ENCODE measurements at places on chromosomes 2 and 18.

DNA sequence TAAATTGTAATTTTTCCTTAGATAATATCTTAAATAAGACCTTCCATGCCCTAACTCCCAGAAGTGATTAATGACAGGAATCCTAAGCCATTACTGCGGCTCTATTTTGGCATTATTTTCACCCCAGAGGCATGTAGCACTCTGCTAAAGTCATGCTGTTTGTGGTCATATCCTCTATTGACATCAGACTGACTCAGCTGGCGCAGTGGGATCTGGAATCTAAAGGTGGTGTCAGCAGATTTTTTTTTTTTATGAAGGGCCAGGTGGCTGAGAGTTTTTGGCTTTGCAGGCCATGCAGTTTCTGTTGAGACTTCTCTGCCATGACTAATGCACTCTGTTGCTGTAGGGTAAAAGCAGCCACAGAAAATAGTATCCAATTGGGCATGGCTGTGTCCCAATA is 64.1 kb upstream of the ACVR1C start:
- no peak for DNase-seq

DNA sequence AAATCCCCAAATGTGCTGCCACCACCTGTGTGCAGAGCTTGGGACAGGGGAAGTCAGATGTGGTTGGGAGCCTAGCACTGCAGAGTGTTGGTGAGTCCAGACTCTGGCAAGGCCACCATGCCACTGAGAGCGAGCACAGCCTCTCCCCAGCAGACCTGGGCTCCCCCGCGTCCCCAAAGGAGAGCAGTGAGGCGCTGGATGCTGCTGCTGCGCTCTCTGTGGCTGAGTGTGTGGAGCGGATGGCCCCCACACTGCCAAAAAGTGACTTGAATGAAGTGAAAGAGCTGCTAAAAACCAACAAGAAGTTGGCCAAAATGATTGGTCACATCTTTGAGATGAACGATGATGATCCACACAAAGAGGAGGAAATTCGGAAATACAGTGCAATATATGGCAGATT is 10.7 kb downstream of the NAB1 start:
- no peak for DNase-seq

DNA sequence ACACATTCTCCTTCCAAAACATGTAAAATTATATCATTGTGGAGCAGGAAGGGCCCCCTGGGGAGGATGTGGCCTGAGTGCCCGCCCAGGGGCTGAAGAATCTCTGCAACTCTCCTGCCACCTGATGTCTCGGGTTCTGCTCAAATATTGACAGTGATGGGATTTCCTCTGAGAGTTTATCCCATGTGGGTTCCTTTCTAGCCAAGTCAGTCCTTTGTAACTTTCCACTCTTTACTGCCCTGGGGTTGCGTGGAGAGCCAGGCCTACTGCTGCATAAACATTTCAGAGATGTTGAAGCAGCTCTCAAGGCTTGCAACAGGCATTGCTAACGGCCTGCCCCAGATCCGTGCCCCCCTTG is 4.0 kb upstream of the RAB17 start:
- no peak for DNase-seq

DNA sequence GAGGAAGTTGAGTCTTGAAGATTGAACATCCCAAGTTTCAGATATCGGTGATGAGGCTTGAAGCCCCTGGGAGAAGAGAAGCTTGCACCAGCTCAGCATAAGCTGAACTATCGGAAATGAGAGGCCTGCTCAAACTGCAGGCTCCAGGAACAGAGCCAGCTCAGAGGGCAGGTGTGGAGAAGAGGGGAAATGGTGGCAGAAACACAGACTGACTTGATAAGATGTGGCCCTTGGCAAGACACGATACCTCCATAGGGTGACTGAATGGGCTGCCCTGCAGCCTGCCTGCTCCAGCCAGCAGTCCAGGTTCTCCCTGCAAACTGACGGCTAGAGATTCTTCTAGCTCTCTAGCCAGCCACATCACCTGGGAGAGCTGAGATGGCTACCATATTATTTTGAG is 86.6 kb downstream of the MYT1L start:
- DNase-seq, result no peak

DNA sequence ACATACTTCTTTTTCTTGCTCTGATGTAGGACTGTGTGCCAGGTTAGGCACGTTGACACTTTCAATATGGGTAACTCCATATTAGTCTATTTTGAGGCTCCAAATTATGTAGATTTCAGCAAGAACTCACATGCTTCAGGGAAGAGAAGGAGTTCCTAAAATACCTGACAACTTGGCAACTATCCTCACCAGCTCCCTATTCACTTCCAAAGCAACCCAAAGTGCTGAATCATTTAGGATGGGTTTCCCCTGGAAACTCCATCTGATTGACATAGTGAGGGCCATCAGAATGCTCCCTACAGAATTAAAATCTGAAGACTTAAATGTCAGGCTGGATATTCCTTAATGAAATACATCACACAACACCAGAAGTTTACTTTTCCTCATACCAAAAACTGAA is 32.5 kb upstream of the NFU1 start:
- DNase-seq, result no peak

GRCh38 chr2:15626967-15627366 is 35.3 kb downstream of the DDX1 start:
- no peak for DNase-seq

GRCh38 chr2:6835467-6835866 is 30.2 kb downstream of the CMPK2 start:
- no peak for DNase-seq

DNA sequence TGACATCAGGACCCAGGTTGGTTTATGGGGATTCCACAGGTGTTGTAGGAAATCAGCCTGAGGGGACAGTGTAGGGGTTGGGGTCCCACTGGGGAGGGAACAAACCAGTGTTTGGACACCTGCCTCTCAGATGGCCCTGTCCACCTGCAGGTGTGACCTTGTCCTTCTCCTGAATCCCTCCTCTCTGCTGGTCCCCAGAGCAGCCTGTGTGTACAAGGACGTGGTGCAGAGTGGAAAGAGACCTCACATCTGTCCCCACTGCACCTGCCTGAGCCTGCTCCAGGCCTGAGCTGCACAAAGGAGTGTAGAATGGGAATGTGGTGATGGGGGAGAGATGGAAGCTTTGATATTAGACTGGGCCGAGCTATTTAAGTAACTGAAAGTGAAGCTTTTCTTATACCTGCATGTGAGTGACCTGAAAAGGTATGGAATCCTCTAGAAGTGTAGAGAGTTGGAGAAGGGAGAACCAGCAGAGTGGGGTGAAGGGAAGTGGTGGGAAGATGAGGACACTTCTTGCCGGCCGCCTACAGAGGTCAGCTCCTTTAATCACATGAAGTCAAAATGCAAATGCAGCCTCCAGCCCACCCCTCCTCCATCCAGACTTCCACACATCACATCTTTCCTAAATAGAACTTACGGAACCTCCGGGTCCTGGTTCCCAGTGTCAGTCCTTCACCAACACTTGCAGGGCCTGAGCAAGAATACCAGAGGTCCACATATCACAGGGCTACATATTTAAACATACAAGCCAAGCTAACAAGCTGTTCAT is 89.3 kb upstream of the SMAD2 start:
- DNase-seq, result peak; percentile 30

GRCh38 chr2:38740851-38741731 is 10.1 kb downstream of the SRSF7 start:
- DNase-seq, result no peak

GRCh38 chr2:95323347-95324155 is 26.4 kb downstream of the KCNIP3 start:
- DNase-seq, result peak; percentile 79

DNA sequence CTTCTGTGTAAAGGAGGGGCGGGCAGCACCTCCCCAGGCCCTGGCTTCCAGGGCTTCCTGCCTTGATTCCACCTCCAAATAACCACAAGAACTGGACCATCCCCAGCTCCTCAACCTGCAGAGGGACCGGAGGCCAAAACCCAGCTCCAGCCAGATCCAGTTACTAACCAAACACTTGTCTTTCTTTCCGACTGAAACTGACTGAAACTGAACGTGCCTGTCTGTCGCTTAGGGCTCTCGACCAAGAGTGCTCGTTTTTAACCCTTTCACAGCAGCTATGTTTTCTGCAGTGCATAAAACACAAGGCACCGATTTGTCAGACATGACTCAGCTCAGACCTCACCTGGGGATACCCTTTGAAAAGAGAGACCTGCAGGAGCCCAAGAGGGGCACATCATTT is 249.9 kb upstream of the SIX2 start:
- no peak for DNase-seq

DNA sequence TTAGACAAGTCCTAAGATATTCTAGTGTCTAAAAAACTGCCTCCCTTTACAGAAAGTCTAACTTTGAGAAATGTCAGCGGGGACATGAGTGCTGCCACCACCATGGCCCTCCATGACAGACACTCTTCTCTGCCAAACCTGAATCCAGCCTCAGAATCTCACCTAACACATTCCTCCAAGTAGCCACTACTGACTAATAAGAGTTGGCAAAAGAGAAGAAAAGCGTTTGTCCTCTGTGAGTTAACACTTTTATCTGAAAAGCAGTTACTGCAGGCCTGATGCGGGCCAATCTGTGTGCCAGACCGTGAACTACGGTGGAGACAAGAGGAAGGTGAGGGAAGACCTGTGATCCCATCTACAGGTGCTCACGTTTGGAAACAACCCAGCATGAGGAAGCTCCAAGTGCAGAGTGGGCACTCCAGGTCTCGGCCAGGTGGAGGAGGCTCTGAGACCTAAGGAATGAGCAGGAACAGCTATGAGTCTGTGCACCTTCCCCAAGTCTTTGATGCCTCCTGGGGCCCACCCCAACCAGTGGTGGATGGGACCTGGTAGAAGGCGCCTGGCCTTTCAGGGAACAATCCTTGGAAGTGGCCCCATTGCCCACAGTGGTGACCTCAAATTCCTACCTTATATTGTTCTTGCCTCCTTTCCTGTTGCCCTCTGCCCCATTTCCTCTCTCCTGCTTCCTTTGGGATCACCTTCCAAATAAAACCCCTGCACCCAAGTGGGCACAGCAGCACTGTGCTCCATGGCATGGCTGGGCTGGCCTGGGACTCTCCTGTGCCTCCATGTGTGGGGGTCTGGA is 91.6 kb downstream of the BIN1 start:
- no peak for DNase-seq

DNA sequence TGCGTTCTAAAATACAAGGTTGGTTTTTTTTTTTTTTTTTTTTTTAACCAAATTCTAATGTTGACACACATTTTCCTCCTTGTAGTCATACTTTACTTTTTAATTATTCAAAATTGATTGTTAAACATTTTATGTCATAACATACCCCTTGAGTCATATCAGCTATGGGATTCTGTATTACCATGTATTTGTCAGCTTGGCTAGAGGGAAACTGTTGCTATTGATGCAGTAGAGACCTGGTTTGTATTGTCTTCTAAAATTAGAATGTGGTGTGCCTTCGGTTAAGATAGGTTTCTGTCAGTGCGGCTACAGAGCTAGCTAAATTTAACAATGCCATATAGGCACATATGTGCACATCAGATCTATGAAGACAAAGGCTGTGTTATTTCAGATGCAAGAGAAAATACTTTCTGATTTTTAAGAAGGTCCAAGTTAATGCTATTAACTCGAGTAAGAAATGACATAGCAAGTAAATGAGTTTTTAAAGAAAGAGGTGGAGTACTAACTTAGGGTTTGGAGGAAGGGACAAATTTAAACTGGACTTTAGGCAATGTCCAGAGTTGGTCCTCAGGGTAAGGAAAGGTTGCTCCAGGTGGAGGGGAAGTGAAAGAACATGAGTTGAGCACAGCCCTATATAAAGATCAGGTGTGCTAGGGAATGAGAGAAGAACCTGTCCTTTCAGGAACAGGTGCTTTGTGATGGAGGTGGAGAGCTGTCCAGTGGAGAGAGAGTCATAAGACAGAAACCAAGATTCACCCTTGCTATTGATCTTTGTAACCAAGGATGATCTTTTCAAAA is 152.3 kb downstream of the PRPF40A start:
- DNase-seq, result no peak

DNA sequence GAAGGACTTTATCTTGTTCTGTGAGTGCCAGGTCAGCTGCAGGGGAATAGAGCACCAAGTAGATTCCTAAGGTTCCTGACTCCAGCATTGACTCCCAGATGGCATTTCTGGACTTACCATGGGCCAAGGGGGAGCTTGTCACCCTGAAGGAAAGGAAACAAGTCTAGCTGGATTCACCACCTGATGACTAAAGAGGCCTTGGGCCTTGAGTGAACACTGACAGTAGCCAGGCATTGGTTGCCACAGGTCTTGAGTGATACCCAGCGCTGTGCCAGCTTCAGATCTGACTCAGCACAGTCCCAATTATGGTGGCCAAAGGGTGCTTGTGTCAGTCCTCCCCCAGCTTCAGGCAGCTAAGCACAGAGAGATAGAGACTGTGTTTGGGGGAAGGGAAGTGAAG is 40.1 kb upstream of the CAPN13 start:
- no peak for DNase-seq

GRCh38 chr2:120912101-120912985 is 176.7 kb downstream of the GLI2 start:
- no peak for DNase-seq

DNA sequence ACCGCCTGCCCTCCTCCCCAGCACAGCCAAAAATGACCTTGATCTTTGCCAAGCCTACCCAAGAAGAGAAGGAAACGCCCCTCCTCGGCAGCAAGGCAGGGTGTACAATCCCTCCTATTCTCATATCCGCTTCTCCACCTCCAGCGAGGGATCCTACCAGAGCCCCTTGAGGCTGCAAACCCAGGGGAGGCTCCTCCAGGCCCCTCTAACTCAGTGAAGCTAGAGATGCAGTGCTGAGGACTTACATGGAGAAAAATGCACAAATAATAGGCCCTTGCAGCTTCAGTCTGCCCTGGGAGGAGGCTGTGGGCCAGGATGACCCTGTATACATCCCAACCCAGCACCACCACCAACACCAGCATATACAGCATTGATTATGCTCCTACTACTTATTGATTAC is 46.9 kb upstream of the POMC start:
- DNase-seq, result peak; percentile 55

GRCh38 chr2:154386186-154386585 is 312.3 kb upstream of the KCNJ3 start:
- no peak for DNase-seq

DNA sequence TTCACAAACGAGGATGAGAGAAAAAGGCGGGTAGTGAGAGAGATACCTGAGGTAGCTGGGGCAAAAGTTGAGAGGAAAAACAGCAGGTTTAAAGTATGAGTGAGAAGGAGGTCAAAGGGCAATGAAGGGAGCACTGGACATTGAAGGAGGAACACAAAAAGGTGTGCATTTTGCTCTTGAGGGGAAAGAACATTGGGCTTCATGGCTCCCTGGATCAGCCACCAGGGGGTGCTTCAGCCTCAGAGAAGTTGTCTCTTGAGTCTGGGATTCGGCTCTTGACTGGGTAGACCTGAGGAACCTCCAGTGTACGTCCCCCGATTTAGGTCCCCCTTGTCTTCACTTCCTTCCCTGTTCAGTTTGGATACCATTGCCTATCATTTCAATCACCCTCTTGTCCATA is 128.5 kb downstream of the RAPGEF4 start:
- peak; percentile 90 for DNase-seq

GRCh38 chr2:239230318-239231052 is 170.3 kb downstream of the HDAC4 start:
- no peak for DNase-seq

GRCh38 chr2:11572996-11573395 is 39.2 kb downstream of the GREB1 start:
- no peak for DNase-seq

GRCh38 chr2:52074130-52074719 is 1042.3 kb upstream of the NRXN1 start:
- no peak for DNase-seq
